ENCODE measurements at places on chromosomes 7 and 10. TPM values are rescaled to one million over a fixed set of nuclear protein-coding genes. Genes with fewer than 3 reads are reported as not detected.

SPDYE9 gene
- total RNA-seq, result not detected

FFAR4 gene
- 4.9 TPM for total RNA-seq

FGFBP3 gene
- total RNA-seq, result 0.81 TPM

DNA sequence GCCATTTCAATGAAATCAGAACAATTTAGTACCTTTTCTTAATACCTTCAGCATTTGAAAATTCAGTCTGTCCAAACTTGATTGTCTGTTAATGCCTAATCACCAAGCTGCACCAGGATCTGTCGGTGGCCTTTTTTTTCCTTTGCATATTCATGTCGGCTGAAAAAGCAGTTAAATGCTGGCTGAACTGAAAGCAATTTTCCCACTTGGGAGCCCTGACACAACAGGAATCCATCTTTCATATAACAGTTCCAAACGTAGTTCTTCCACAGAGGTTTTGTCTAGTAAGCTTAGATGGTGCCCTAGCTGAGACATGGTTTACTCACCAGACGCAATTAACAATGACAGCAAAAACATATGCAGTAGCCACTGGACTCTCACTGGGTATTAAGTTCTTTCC, 83.6 kb upstream of the CHCHD3 start:
- H3K27ac ChIP-seq, result no peak overlapping the region
- DNase-seq, result no peak
- no peaks in the 10 kb centered on the region for H3K27me3 ChIP-seq
- no peak overlapping the region for H3K4me3 ChIP-seq

- peak; percentile 49 for DNase-seq
- H3K36me3 ChIP-seq, result no peaks in the 10 kb centered on the region
- H3K27me3 ChIP-seq, result no peaks in the 10 kb centered on the region
These were observed 35.8 kb downstream of the VWA2 start for GRCh38 chr10:114274616-114275453.

GRCh38 chr10:113927440-113927839, 73.0 kb downstream of the NHLRC2 start:
- H3K27ac ChIP-seq, result no peak overlapping the region
- peaks cover 19% of the 10 kb centered on the region for H3K4me1 ChIP-seq
- no peaks in the 10 kb centered on the region for H3K36me3 ChIP-seq
- DNase-seq, result no peak

GRCh38 chr10:126252884-126253610, 135.2 kb downstream of the ADAM12 start:
- no peak for DNase-seq
- no peak overlapping the region for H3K27ac ChIP-seq
- H3K4me3 ChIP-seq, result no peak overlapping the region
- no peaks in the 10 kb centered on the region for H3K36me3 ChIP-seq
